K562 (cell line): ENCODE measurements at places on chromosomes 3 and 15. TPM values are rescaled to one million over a fixed set of nuclear protein-coding genes. Genes with fewer than 3 reads are reported as not detected.

DNA sequence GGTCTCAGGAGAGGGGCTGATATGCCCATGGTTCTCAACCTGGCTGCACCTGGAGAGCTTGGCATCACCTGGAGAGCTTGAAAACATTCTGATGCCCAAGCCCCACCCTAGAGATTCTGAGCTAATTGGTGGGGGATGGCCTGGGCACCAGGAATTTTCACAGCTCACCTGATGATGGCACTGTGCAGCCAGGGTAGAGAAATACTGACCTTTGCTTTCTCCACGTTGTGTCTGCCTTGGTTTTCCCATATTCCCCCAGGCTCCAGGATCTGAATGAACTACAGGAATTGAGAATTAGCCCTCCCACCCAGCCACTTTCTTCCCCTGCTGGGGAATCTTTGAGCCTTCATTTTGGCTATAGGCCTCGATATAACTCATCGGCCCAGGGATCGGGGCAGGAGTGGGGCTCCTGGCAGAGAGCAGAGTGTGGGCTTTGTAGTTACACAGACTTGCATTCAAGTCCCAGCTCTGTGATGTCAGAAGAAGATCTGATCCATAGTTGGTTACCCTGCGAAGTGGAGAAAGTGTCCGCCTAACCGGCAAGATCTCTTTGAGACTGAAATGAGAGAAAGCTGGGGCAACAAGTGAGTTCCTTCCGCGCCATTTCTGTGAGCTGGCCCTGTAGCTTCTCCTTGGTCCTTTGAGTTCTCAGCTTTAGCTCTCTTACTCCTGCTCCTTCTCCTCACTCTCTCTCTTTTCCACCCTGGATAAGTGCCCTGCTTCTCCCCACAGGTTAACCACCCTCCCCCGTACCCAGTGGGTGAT lies 33.1 kb upstream of the UBE2Q2 start:
- DNase-seq, result no peak

DNA sequence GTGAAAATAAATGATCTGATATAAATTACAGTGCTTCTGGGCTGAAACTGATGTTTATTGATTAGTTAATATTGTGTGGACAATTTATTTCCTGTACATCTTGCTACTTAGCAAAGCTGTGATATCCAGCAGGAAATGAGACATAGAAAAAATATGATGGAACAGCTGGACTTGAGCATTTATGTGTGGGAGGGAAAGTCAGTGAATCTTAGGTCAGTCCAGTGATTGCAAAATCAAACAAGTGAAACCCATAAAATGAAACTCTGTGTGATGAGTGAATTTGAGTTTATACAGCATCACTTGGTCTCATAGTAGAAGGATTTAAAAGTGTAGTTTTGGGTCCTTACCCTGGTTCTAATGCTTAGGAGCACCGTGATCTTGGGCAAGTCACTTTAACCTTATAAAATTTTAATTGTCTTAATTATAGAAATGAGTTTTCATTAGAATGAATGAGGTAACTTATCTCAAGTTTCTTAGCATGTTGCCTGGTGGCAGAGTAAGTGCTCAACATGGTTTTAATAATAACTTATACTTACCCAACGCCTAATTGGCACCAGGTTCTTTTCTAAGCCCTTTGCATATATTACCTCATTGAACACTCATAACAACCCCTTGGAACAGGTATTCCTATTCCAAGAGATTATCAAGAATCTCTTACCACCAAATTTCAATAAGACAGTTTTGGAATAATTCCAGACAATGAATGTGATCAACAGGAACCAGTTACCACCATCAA lies 194.6 kb downstream of the ADAMTSL3 start:
- DNase-seq, result no peak

SLC28A1 gene
- not detected in 2 replicates for total RNA-seq

GRCh38 chr3:187748050-187748481 lies 2.8 kb upstream of the BCL6 start:
- peak; percentile 79 for DNase-seq

IL17RB gene
- 1.2 and 1.5 TPM in 2 replicates for total RNA-seq

KY gene
- total RNA-seq, result not detected in 2 replicates

- DNase-seq, result no peak
Measured at GRCh38 chr3:71684757-71685386, 40.3 kb downstream of the EIF4E3 start.

LYZL4 gene
- not detected in 2 replicates for total RNA-seq

SMCO1 gene
- total RNA-seq, result 0.20 TPM in 1 of 2 replicates, not detected in the other

DNA sequence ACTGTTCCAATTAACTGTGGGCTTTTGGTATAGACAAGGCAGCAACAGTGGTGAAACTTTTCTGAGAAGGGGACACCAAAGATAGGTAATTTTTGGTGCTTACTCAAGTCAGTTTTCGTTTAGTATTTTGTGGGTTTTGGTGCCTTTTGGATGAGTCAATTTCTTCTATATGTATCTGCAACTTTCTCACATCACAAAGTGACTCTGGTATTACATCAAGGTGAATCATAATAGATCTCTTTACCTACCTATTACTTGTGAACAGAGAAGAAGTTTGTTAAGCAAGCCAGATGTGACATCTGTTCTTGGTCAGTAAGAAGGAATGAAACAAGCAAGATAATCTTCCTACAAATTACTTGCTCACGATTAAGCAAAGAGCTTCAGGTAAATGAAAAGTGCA lies 732.4 kb upstream of the DPPA4 start:
- DNase-seq, result no peak

- no peak for DNase-seq
Measured at GRCh38 chr15:58260205-58260724, 122.1 kb downstream of the AQP9 start.

ZNF860 gene
- total RNA-seq, result not detected in 2 replicates

DNA sequence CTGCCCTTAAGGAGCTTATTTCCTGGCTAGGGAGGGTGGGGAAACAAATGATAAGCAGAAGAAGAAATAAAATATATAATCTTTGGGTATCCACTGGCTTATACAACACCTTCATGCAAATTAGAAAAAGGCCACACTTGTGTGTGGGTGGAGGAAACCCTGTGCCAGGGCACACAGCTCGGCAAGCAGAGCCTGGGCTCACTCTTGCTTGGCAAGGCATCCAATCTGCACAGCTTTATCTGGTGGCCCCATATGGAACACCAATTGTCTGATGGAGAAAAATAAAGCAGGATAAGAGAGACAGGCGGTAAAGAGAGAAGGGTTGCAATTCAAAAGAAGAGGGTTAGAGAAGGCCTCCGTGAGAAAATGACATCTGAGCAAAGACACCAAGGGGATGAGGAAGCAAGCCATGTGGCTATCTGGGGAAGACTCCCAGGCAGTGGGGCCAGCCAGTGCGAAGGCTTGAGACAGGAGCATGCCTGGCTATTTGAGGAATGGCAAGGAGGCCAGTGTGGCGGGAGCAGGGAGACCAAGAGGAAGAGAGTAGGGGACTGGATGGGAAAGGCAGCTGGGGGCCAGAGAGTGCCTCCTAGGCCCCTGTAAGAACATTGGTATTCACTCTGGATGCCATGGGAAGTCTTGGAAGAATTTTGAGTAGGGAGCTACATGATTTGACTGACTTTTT lies 22.5 kb upstream of the VPS8 start:
- DNase-seq, result no peak

GRCh38 chr15:77025083-77025901 lies 30.4 kb downstream of the PSTPIP1 start:
- no peak for DNase-seq

DNA sequence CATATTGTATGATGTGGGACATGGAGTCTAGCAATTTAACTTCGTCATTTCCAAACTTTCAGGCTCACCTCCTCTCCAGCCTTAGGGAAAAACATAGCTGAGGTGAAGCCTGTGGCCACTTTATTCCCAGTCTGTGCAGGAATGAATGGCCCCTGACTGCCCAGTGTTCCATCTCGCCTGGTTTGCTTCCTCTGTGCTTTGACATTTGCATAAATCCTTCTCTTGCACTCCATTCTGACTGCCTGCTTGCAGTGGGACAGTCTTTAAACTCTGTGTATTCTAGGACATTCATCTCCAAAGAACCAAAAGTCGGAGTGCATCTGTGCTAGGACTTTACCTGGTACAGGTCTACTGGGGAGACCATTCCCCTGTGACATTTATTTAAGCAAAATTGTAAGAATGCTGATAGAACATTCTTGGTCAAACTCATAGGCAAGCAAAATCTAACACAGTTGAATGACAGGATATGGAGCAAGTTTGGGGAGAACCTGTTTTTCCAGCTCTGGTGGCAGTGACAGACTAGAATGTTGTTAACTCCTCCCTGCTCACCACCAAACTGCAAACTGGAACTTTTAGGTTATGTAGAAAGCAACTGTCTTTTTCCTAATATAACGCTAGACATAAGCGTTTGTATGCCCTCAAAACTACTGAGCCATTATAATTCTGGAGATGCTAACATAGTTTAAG lies 22.1 kb downstream of the TMED3 start:
- DNase-seq, result no peak
